T-helper 9 cell (primary cell): ENCODE measurements at places on chromosomes 3 and 15.

GRCh38 chr3:127964053-127964452, 49.0 kb downstream of the KBTBD12 start:
- DNase-seq, result no peak

- DNase-seq, result no peak
Measured at GRCh38 chr15:34942363-34942762, 27.2 kb downstream of the AQR start.

- no peak for DNase-seq
Measured at GRCh38 chr3:120931593-120931992, 23.6 kb downstream of the STXBP5L start.

- DNase-seq, result no peak
Measured at GRCh38 chr3:69179740-69180372, 57.5 kb upstream of the LMOD3 start.
